ENCODE measurements at places on chromosomes 3 and 15.

GRCh38 chr15:66941108-66941711 lies 124.2 kb upstream of the SMAD3 start:
- DNase-seq: no peak

DNA sequence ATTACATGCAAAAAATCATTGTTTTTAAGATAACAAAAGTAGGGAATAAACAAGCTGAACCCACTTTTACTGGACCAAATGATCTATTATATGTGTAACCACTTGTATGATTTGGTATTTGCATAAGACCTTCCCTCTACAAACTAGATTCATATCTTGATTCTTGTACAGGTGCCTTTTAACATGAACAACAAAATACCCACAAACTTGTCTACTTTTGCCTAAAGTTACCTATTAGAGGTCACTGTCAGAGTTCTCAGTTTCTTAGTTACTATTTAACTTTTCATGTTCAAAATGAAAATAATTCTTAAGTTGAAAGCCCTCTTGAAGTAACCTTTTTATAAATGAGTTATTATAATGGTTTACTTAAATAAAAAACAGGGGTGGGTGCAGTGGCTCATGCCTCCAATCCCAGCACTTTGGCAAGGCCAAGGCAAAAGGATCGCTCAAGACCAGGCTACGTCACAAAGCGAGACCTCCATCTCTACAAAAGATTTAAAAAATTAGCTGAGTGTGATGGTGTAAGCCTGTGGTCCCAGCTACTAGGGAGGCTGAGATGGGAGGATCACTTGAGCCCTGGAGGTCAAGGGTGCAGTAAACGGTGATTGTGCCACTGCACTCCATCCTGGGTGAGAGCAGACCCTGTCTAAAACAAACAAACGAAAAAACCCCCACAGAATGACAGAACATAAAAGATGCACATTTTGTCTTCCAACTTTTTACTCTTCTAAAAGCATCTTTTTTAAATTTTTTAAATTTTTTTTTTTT lies 16.0 kb downstream of the ACTR8 start:
- no peak for DNase-seq

DNA sequence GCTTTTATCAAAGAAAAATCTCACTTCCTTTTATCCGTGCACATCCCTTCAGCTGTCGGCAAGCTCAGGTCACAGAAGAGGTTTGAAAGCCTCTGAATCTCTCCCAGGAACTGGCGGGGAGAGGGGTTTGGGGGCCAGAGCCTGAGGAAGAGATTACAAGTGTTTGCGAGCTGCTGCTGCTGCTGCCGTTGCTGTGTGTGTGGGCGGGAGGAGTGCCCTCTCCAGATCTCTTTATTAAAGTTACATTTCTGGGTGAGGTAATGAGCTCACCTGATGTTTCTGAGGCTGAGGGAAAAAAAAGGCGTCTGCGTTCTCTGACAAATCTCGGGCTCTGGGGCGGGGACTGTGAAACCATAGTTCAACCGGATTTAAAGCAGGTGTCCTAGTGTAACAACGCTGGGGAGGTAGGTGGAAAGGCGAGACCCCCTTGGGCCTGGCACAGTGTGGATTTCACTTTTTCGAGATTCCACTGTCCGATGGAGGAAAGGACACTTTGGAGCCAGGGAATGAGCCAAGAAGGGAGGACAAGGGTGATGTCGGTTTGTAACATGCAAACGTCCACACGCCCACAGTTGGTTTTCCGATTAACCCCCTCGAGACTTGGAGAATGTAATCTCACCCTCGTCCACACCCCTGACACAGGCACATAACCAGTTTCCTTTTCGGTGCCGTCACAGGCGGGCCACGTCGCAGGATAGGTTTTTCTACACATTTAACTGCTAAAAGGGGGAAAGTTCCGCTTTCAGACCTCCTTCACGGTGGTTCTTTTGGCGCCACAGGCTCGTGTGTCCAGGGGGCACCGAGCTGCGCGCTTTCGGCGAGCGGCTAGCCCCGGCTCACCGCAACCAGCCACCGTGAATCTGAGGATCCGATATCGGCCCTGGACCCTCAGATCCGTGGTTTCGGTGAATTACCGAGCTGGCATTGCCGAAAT lies 2.1 kb downstream of the ALCAM start:
- peak; percentile 20 for DNase-seq

DNA sequence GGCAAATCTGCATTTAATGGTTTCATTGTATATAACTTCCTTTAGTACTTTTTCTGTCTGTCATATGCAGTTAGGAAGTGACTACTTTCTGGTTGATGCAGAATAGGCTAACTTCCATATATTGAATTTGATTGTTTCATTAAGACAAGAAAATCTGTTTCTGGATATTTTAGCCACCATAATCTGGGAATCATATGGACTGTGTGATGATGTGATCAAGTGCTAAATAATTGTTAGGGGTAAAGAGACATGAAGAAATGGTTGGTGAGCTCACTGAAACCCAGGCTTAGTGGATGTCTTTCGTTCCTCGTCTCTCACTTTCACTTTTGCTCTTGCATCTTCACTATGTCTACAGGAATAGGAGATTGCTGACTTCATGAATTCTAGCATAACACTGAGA lies 3.5 kb upstream of the MNS1 start:
- no peak for DNase-seq

GRCh38 chr15:43441316-43441715 lies 51.6 kb downstream of the TP53BP1 start:
- DNase-seq: no peak

DNA sequence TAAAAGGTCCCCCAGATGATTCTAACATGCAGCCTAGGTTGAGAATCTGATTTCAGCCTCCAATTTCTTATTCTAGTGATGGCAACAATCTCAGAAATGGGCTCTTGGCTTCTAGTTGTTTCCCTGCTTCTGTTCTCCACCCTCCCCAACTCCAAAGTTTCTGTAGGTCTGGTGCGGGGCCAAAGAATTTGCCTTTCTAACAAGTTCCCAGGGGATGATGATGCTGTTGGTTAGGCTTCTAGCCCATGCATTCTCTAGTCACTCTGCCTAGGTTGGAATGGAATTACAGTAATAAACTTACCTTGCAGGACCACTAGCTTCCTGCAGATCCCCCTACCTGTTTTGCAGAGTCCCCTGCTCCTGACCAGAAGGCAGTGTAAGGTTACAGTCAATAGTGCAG lies 103.2 kb upstream of the PPP2R3A start:
- DNase-seq: no peak

DNA sequence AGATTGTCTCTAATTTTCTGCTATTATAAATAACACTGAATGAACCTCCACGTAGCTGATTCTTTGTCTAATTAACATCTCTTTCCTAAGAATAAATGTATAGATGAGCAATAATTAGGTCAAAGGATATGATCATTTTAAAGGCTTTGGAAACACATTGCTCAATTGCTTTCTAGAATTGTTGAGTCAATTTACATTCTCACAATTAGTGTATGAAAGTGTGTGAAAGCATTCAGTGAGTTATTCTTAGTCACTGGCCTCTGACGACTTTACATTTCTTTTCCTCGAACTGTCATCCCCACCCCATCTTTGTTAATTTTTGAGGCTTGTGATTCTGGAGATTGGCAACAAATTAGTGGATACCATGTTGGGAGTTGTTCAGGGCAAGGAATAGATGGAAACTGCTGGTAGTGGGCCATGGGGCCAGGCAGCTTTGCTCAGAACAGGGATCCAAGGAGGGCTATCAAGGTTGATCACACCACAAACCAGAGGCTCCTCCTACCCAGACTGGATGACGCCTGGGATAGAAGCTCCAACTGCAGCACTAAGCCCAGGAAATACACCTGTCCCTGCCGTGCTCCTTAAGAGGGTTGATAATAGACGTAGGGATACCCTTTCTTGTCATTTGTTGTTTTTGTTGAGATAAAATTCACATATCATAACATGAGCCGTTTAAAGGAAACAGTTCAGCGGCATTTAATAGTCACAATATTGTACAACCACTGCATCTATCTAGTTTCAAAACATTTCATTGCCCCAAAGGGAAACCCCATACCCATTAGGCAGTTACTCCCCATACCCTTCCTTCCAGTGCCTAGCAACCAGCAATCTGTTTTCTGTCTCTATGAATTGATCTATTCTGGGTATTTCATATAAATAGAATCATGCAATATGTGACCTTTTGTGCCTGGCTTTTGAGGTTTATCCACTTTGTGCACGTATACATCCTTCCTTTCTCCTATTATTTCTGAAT lies 27.9 kb downstream of the EIF1B start:
- DNase-seq: no peak

Data from NCI-H1092 (cell line).